ENCODE measurements at places on chromosomes 12 and 14.

- DNase-seq: no peak
Observed at GRCh38 chr14:51547701-51548100, 104.0 kb upstream of the FRMD6 start.

- no peak for DNase-seq
Observed at GRCh38 chr14:103126873-103127304, 3.6 kb downstream of the TNFAIP2 start.

GRCh38 chr14:56581041-56581727 is 1.6 kb downstream of the TMEM260 start:
- no peak for DNase-seq

- DNase-seq: no peak
Observed at GRCh38 chr14:35783699-35784098, 25.4 kb downstream of the RALGAPA1 start.

DNA sequence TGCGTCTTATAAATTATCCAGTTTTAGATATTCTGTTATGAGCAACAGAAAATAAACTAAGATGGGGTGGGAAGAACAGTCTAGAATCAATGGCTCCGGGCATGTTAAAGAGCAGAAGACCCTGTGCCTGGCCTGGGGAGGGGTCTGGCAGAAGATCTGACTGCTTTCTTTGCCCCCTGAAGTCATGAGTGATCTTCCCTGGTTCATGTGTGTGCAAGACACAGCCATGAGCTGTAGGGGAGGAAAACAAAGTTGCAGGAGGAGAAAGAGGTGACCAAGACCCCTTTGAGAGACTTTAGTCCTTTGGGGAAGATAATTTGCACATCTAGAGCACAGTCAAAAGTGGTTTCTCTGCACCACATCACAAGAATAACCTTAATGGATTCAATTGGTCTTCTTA is 4.8 kb downstream of the LACRT start:
- no peak for DNase-seq

DNA sequence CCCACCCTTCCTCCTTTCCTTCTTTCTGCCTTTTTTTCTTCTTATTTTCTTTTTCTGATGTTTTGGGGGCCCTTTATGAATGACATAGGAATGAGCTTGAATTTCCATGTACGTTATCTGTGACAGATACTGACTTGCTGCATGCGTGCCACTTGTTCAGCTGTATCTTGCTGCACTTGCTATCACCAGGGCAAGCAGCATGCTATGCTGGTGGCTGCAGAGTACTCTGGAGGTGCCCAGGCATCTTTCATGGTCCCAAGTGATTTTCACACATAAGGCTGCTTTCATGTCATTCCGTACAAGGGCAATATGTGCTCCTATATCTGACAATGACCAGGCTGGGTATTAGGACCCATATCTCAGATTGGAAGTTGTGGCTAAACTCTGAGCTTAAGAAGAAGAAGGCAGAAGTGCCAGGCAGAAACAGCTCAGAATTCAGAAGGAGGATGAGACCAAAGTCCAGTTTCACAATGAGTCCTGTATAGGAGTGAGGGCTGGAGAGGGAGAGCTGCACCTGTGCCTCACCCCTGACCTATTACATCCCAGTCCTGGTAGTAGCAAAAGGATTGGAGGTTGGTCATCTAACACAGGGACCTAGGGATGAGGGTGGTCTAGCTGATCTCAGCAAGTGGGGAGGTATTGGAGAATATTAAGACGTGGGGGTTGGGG is 299.0 kb upstream of the DDHD1 start:
- DNase-seq: no peak

- DNase-seq: no peak
Observed at GRCh38 chr14:23183479-23183878, at the start of gene SLC7A8. TSS of gene SLC7A8 (minus strand) at chr14:23183660. CDS start at chr14:23182914, 746 bp downstream.

DNA sequence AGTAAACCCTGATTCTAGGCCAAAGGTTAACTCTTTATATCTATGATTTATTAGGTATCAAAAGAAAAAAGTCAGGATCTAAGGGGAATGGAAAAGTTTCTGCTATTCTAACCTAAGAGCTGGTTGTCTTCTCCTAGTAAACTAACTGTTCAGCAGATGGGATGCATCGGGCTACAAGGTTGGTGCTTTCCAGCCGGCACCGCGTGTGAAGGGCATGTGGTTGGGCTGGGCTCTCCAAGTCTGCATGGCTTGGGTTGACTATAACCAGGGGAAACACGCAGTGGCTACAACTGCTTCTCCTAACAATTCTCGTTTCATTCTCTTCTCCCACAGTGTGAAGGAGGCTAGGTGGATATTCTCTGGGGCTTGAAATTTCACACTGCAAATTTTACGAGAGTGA is 354.5 kb downstream of the APAF1 start:
- no peak for DNase-seq

GRCh38 chr12:6724409-6724797 is 557 bp downstream of the COPS7A start:
- DNase-seq: no peak

DNA sequence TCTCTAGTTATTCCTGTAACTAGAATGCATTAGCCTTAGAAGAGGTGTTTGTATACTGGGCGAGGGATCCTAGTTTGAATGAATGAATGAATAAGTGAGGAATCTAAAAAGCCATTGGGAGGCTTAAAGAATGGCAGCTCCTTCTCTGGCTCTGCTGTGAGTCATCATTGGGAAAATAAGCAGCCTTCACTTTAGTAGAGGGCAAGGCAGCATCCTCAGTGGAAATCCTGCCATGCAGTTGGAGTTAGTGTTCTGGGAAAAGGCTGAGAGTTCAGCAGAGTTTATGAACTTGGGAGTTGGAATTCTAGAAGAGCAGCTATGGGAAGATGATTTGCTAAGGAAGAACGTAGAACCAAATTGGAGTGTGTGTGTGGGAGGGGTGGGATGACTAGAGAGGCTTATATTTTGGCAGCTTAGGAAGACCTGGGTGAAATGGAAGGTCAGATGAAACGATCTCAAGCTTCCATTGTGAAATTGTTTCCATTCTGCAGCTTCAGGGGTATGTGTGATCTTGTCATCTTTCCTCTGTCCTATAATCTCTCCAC is 120.8 kb downstream of the PTCSC3 start:
- DNase-seq: no peak

GRCh38 chr14:73238941-73239340 is 1.6 kb downstream of the PAPLN start:
- no peak for DNase-seq

DNA sequence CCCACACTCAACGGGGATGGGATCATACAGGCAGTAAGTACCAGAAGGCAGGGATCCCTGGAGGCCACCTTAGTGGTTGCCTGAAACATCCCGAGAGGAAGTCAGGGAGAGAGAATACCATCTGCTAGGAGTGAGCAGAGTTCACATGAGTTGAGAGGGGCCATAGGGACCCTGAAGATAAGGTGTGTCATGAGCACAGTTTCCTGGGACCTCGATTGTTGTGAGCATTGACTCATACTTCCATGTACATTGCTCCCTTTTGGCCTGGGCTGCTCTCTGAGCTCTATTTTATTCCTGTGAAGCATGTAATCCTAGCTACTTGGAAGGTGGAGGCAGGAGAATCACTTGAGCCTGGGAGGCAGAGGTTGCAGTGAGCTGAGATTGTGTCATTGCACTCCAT is 120.5 kb downstream of the TBC1D30 start:
- DNase-seq: no peak

DNA sequence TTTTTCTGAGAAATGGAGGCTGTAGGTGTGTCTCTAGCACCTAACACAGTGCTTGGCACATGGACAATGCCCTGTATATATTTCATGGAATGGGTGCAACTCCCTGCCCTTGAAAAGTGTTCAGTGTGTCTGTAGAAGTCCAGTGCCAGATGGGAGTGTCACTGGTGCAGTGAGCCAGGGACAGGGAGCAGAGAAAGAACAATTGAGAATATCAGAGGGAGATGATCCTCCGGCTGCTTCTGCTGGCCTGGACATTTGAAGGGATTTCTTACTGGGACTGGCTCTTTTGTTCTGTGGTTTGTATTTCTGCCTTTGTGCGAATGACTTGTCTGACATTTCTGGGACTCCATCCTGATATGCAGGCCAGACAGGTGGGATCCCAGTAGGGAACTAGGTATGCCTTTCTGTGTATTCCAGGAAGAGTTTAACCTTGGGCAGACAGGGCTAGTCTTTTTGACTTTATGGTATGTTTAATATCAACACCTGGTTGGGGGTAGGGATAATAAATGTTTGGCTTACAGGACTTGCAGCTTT is 328.0 kb downstream of the NRXN3 start:
- DNase-seq: no peak

GRCh38 chr14:49918706-49919105 is 25.8 kb downstream of the ARF6 start:
- no peak for DNase-seq

DNA sequence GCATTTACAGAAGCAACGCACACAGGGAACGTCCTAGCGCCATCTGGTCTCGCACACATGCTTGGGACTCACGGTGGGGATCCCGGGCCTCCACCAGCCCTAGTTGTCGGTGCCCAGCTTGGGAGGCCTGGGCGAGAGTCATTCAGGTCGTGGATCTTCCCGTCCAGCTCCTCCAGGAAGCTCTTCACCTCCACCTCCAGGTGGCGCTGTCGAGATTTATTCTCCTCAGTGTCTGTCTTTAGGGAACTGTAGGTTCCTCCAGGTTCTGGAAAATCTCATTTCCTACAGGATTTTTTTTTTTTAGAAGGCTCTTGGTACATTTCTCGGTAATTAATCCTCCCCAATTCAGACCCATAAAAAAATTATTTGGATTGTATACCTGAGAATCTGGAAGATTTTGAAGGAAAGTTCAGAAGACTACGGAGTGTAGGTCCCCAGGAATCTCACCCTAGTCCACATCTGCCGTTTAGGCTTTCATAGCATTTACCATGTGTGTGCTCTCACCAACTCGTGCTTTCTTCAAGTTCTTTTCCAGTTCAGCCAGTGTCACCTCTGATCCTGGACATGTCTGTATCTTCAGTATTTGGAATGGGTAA is 910.0 kb downstream of the TMEM121 start:
- peak; percentile 56 for DNase-seq
